ENCODE measurements at places on chromosomes 1 and 21. TPM values are rescaled to one million over a fixed set of nuclear protein-coding genes. Genes with fewer than 3 reads are reported as not detected.

RHOU gene
- total RNA-seq: 0.27 TPM

COL16A1 gene
- 8.8 TPM for total RNA-seq

ADAMTS1 gene
- total RNA-seq: 13.1 TPM

RBM11 gene
- total RNA-seq: 0.40 TPM

HLX gene
- total RNA-seq: 1.4 TPM

SYNC gene
- total RNA-seq: 12.4 TPM

ATP1B1 gene
- 98.5 TPM for total RNA-seq

ARHGAP30 gene
- total RNA-seq: 4.9 TPM

ORC1 gene
- total RNA-seq: 1.7 TPM

TRNAU1AP gene
- total RNA-seq: 17.8 TPM

GSTM5 gene
- not detected for total RNA-seq

SELL gene
- total RNA-seq: 2.2 TPM

HAO2 gene
- not detected for total RNA-seq

PTPN22 gene
- 2.6 TPM for total RNA-seq

CELA3B gene
- total RNA-seq: not detected

ZNF593OS gene
- not detected for total RNA-seq

CRP gene
- not detected for total RNA-seq

SPRR1B gene
- total RNA-seq: 102 TPM

MED8 gene
- 37.1 TPM for total RNA-seq

HES5 gene
- total RNA-seq: 0.35 TPM

SYNJ1 gene
- total RNA-seq: 6.9 TPM

GPR25 gene
- total RNA-seq: not detected

TMEM167B gene
- 20.4 TPM for total RNA-seq

DCDC2B gene
- not detected for total RNA-seq

PROX1 gene
- 0.15 TPM for total RNA-seq

BRINP2 gene
- total RNA-seq: not detected

ABCG1 gene
- total RNA-seq: 2.9 TPM

PIAS3 gene
- total RNA-seq: 51.8 TPM

PGD gene
- 1,138 TPM for total RNA-seq

ERRFI1 gene
- total RNA-seq: 41.5 TPM

CEP170 gene
- 11.4 TPM for total RNA-seq

LORICRIN gene
- total RNA-seq: not detected

SFT2D2 gene
- 44.1 TPM for total RNA-seq

ANGPTL7 gene
- total RNA-seq: not detected

SMIM1 gene
- 1.5 TPM for total RNA-seq

TDRD5 gene
- 0.57 TPM for total RNA-seq

CRABP2 gene
- 377 TPM for total RNA-seq

RNF207 gene
- 43.3 TPM for total RNA-seq

EIF2D gene
- 26.8 TPM for total RNA-seq

C1QC gene
- total RNA-seq: 11.2 TPM

DMBX1 gene
- not detected for total RNA-seq

GOLT1A gene
- not detected for total RNA-seq

MCL1 gene
- 215 TPM for total RNA-seq

BATF3 gene
- total RNA-seq: 2.3 TPM

BRDT gene
- not detected for total RNA-seq

DNASE2B gene
- not detected for total RNA-seq

All from esophagus squamous epithelium (tissue), 5 donors.